ENCODE measurements at places on chromosomes 11 and 22.

DNA sequence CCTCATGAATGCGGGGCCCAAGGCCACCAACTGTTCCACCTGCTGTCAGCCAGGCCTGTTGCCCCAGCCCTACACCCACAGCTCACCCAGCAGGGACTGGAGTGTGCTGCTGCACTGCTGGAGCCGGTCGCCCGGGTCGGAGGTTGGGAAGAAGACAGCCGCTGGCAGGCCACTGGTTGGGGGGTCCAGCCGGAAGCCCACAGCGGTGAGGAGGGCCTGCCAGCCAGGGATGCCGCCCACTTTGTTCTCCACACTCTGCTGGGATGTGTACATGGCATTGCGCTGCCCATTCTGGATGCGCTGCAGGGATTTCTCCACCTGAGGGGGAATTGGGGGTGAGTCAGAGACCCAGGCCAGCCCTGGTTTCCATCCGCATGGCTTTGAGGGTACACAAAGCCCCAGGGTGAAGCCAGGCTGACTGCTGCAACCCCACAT, 74.2 kb upstream of the PITPNB start:
- DNase-seq = no peak

GRCh38 chr11:46554213-46555147, 39.3 kb downstream of the AMBRA1 start:
- DNase-seq = peak; percentile 63

DNA sequence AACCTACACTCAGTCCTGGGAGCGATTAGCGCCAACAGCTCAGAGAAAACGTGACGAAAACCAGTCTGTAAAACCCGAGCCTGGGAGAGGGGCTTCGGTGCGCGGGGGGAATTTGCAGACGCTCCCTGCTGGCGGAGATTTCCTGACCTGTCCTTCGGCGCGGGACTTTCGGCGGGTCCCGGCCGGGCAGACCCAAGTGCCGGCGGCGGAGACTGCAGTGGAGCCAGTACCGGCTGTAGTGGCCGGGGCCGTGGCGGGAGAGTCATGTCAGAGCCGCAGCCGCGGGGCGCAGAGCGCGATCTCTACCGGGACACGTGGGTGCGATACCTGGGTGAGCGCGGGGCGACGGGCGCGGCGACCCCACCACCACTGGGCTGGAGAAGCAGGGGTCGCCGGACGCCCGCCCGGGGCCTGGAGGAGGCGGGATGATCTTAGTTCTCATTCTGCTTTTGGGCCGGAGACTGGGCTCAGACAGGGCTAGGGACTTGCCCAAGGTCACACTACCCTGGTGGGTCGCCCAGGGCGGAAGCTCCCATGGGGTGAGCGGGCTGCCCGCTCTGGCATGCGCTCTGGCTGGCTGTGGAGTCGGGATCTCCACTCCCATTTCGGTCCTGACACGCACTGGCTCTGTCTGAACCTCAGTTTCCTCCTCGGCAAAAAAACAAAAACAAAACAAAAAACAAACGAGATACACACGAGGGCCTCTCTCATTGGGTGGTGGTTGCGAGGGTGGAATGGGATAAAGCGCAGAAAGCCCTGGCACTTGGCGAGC, at the start of gene MTFP1:
Gene MTFP1, plus strand, starts transcription at position 153 of the 772 bp plus-strand sequence. Its CDS starts 112 bp downstream, at position 265.
- DNase-seq = peak; percentile 51

DNA sequence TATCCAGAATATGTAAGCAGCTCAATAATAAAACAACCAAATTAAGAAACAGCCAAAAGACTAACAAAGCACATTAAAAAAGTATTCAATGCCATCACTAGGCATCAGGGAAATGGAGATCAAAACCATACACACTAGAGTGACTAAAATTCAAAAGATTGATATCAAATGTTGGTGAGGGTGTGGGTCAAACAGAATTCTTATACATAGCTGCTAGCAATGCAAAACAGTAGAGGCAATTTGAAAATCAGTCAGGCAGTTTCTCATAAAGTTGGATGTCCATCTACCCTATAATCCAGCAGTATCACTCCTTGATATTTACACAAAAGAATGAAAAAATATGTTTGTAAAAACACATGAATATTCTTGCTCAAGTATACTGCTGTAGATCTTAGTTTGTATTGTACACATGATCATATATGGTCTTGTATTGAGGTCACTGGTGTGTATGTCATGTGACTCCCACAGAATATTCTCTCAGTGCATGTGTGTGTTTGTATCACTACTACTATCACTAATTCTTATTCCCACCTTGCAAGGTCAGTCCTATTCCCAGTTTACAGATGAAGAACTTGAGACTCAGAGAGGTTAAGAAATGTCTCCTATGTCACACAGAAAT, 54.9 kb downstream of the SLC5A1 start:
- DNase-seq = no peak

DNA sequence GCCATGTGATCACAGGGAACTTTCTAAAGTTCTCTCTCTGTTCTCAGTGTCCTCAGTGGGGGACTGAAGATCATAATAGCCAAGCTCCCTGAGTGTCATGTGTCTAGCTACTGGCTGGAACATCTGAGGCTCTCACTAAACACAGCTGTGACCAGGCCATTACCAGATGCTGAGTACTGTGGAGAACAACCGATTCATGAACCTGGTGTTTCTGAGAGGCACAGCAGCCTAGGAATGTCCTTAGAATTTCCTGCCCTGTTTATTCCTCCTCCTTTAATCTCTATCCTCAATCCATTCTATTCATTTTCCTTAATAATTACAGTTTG, 93.0 kb downstream of the ME3 start:
- DNase-seq = peak; percentile 18

DNA sequence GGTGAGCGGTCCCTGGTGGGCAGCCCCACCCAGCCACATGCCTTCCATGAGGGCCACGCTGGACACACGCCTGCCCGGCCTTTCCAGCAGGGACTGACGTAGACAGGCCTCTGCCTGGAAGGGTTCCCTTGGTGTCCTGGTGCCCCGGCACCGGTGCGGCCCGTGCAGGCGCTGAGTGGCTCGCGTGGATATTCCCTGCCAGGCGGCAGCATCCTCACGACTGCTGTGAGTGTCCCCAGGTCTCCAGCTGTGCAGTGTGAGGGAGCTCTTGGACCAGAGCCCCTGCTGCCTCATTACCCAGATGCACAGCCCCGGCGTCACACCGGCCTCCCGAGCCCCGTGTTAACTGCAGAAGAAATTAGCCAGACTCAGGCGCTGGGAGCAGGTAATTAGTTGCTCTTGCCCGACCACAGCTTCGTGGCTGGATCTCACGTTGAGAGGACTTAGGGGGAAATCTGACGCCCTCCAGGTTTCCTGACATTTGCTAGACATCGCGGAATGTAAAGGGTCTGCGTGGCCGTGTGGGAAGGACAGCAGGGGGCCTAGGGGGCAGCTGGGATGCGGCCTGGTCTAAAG, 1196.3 kb downstream of the BRD1 start:
- DNase-seq = no peak

DNA sequence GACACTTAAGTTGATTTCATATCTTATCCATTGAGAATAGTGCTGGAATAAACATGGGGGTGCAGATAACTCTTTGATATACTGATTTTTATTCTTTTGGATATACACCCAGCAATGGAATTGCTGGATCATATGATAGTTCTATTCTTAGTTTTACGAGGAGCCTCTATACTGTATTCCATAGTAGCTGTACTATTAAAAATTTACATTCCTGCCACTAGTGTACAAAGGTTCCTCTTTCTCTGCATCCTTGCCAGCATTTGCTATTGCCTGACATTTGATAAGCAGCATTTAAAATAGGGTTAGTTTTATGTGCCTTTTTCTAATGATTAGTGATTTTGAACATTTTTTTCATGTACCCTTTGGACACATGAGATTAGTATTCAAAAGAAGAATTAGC, 554.2 kb downstream of the JRKL start:
- DNase-seq = no peak
